Hippocampal formation (tissue), 2 donors: ENCODE measurements at places on chromosomes 7 and 10.
A peak's percentile ranks its signal among the peaks of the same experiment; 100 is the strongest.

GRCh38 chr10:43965918-43966570 is 317.4 kb upstream of the ZNF32 start:
- no peak for DNase-seq

- peak; percentile 57 for DNase-seq
Observed at GRCh38 chr7:129091484-129092002, 36.6 kb upstream of the TNPO3 start.

- DNase-seq = no peak
Observed at GRCh38 chr7:120005720-120006119, 267.3 kb upstream of the KCND2 start.

DNA sequence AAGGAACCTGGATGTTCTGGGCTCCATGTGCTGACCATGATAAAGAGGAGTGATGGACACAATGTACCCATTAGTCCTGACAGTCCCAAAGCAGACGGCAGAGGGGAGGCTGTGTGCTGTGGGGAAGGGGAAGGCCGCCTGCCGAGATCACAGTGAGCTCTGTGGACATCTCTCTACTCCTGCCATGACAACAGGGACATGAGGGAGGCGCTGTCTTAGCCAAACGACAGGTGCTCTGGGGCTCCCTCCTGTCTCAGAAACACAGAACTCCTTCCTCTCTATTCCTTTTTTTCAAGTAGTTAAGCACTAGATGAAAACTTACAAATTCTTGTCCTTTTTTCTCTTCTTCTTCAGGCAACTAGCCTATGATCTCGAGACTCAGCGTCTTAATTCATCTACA is 113.1 kb downstream of the RNF32 start:
- DNase-seq = no peak

- DNase-seq = peak; percentile 60
Observed at GRCh38 chr10:31749981-31750840, 178.4 kb downstream of the ARHGAP12 start.

- DNase-seq = no peak
Observed at GRCh38 chr10:26468700-26469099, 30.6 kb downstream of the APBB1IP start.

DNA sequence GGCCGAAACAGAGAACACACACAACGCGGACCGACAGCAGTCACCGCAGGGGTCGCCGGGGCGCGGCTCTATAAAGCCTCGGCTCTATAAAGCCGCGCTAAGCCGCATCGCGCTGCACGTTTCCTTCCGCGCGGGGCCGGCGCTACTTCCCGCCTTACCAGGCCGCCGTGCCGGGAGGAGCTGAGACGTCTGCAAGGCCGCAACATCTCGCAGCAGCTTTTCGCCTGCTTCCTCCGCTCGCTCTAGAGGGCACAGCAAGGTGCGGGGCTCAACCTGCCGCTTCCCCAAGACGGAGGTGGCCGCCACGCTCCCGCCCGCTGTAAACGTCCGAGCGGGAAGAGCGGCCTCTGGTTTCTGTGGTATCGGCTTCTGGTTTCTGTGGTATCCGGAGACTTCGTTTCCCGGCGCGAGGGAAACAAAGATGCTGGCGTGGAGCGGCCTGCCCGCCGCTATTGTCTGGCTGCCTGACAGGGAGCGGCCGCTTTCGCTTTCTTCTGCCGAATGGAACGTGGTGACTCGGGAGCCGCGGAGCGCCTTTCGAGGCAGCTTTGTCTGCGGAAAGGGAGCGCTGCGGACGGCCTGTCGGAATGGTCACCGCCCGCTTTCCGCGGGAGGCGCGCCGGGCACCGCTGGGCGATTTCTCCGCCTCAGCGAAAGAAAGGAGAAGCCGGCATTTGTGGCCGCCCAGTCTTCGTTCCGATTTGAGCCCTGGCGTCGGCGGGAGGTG is 91.8 kb downstream of the SPAG6 start:
- peak; percentile 85 for DNase-seq

DNA sequence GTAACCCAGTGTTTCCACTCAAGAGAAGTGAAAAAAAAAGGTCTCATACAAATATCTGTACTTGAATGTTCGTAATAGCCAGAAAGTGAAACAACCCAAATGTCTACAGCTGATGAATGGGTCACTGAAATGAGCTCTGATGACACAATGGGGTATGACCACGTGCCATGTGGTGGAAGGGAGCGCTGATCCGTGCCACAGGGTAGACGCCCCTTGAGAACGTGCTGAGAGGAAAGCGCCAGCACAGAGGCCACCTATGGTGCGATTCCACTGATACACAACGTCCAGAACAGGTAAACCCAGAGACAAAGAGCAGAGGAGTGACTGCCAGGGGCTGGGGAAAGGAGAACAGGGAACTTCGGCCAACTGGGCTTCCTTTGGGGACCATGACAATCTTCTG is 50.3 kb downstream of the MAD1L1 start:
- DNase-seq = no peak

- no peak for DNase-seq
Observed at GRCh38 chr7:30074422-30075030, 46.3 kb downstream of the PLEKHA8 start.

GRCh38 chr10:78292250-78292981 is 258.8 kb downstream of the RPS24 start:
- no peak for DNase-seq
